NCI-H82 (cell line): ENCODE measurements at places on chromosomes 11 and 22.

DNA sequence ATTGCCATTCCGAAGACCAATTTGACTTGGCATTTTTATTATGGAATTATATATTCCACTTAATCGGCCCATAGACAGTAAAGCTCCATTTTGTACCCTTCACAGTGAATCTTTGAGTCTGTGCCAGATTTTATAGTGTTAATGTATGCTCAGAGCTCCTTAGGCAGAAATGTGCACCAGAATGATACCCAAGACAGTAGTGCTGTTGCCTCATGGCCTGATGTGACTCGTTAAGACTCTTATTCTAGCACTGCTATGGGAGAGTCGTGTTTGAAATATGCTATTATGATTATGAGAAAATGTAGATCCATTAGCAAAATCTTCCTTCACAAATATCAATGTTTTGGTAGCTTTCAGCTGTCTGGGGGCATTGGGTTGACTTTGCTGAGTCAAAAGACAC, 209.8 kb upstream of the RAG2 start:
- DNase-seq = no peak

DNA sequence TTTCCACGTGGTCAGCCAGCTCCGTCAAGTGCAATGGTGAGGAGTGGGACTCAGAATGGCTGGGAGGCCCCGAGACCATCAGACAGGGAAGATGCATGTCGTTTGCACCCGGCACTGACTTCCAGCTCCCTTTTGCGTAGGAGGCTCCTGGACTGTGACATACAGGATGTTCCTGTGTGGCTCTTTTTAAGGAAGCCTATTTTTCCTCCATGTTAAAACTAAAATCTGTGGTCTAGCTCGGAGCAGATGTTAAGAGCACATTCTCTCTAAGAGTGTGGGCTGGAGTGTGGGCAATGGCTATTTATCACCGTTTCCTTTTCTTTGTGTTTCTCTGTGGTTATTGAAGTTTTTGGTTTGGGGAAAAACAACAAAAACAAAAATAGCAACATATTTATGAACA, 40.9 kb upstream of the AMPD3 start:
- DNase-seq = no peak

DNA sequence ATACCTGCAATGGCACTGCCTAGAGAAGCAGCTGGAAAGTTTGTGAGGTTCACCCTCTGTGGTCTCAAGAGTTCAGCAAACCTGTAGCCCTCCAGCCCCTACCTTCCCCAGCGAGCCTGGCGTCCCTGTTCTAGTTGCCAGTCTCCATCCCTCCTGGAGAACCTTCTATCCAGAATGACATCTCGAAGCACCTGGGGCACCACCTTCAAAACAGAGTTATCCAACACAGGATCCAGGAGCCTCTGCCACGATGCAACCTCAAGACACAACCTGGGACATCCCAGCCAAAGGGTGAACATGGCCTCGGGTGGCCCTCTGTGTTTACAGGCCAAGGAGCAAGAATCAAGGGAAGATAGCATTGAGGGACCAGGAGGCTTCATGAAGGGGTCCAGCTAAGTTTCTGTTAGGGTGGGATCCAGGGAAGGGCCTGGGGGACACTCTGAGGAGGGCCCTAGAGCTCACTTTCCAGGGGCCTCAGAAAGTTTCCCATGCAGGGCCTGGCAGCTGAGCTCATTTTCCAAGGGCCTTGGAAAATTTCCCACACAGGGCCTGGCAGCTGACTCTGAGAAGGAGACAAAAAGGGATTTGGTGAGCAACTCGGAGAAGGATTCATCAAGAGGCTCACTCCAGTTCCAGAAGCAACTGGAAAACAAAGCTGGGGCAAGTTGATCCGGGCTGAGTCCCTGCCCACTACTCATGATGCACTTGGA, 36.9 kb upstream of the SYT13 start:
- DNase-seq = no peak

GRCh38 chr22:18103527-18104269, 6.9 kb upstream of the TUBA8 start:
- DNase-seq = no peak

- DNase-seq = no peak
These were observed 27.9 kb downstream of the CPT1A start for GRCh38 chr11:68813773-68814172.

DNA sequence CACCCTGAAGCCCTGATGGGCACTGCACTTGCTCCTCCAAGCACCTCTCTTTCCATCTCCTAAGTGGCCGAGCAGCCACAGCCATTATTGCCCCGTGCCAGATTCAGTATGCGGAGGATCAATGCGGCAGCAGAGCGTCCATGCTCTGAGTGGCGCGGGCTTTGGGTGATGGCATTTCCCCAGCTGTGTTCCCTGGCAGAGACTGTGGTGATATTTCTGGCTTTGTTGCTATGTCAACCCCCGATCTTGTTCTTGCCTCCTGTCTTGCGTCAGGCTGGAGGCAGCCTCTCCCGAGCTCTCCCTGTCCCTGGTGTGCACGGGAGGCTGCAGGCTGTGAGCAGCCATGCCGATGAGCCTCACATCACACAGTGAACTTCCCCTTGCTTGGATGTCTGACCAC, 1018.6 kb downstream of the TBC1D22A start:
- no peak for DNase-seq

GRCh38 chr11:106695506-106695905, 322.8 kb downstream of the GUCY1A2 start:
- no peak for DNase-seq

DNA sequence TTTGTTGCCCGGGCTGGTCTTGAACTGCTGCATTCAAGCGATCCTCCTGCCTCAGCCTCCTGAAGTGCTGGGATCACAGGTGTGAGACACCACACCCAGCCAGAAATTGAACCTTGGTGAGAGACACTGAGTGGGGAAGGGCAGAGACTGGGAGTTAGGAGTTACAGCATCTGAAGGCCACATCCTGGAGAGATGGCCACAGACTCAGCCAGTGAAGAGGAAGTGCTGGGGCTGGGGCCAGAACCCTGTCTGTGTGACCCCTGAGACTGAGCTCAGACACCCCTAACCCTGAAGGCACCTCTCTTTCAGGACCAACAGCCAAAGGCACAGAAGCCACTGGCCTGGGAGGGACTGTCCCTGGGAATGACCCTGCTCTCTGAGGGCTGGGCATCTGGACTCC, 33.8 kb downstream of the TXN2 start:
- DNase-seq = no peak

DNA sequence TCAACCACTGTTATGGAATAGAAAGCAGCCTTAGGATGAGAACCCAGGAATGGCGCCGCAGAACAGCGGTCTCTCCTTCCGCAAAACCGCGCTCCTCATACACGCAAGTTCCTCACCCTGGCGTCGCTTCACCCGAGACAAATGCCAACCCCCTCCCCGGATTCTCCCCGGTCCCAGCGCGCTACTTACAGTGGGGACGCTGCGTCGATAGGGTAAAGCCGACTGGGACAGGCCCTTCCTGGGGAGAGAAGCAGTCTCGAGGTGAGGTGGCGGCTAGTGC, 287 bp downstream of the RPS13 start:
- no peak for DNase-seq

DNA sequence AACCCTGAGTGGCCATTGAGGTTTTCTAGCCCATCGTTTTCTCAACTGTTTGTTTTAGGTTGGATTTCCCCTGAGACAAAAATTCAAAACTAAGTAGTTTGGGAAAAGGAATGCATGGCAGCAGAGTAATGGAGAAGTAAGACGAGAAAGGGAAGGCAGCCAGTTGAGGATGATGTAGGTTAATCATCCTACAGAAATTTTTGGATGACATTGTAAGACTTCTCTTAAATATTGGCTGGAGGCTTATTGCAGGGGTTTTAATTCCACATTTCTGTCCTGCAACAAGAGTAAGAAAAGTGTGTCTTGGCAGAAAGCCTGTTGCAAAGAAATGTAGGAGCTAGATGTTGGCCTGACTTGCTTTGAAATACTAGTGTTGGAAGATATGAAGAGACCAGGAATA, 308.8 kb downstream of the LUZP2 start:
- DNase-seq = no peak

- DNase-seq = no peak
These were observed 86.0 kb downstream of the DENND5A start for GRCh38 chr11:9179141-9179540.

DNA sequence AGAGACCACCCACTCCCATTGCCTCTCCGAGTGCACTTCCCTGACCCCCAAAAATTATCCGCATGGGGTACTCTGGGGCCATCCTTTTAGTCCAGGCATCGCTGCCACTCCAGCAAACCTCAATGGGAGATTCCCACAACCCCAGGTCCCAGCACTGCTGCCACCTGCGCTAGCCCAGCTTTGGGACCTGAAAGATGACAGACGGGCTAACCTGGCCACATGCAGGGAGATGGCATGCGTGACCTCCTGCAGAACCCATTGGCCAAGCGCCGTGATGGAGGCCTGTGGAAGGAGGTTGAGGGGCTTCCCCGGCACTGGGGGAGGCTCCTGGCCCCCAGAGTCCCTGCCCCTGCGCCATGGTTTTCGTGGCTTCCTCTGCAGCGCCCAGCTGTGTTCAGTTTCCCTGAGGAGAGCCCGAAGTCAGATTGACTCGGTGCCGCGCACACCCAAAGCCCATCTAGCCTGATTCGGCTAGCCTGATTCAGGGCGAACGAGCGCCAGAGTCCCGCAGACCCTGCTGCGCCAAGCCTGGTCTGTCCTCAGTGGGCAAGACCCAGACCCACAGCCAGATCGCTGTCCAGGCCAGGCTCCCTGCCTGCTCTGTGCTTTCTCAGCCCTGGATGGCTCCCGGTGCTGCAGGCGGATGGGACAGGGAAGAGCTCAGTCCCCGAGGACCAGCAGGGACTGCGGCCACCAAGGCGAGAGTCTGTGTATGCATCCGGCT, 751 bp upstream of the WNT7B start:
- peak; percentile 10 for DNase-seq

- no peak for DNase-seq
These were observed 29.7 kb upstream of the PCF11 start for GRCh38 chr11:83127310-83127637.

DNA sequence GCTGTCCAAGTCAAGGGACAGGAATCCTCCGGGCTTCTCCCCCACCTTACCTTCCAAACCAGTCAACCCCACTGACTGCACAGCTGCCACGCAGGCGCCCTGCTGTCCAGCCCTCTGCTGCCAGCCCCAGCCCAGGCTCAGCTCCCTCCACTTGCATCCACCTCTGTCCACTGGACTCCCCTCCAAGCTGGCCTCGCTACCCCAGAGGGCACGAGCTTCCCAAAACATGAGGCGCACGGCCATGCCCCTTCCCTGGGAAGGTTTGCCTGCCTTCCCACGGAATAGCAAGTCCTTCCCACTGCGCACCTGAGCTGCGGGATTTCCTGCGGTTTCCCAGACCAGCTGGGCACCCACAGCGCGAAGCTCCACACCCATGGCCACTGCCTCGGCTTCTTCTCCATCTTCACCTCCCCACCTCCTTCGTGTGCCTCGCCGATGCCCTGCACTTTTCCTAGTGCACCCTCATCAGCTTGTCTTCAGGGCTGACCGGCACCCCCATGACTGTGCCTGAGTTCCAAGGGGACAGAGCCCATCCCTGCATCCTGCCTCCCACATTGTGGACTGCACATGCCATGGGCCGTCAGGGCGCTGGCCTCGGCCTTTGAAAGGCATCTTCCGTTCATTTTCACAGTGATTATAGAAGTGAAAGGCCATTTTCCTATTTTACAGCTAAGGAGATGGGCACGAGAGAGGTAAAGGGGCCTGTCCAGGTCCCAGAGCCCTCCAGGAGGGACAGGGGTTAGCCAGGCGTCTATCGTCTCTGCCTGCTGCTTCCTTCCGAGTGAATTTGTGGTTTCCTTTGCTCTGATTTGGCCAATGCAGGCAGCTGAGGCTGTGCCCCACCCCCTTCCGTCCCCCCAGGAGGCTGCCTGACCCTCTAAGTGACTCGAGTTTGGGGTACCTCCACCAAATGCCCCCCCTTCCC, 16.4 kb downstream of the IFITM10 start:
- no peak for DNase-seq

GRCh38 chr11:59572091-59572490, 43.5 kb downstream of the OSBP start:
- DNase-seq = no peak

GRCh38 chr11:5809122-5809519, 397 bp downstream of the OR52N2 start:
- no peak for DNase-seq

DNA sequence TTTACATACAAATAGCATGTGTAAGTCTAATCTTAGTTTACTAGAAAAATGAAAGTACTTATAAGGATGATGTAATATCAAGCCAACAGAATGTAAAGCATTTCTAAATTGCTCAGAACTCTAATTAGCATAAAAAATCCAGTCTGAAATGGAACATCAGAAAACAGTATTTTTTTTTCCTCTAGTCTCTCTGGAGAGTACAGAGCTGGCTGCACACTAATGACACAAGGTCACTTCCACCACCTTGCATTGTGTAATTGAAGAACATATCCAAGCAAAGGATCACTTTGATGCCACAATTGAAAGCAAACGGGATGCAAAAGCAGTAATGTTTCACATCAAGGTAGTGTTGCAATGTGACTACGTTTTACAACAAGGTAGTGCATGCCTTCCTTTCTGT, 548.0 kb upstream of the LUZP2 start:
- no peak for DNase-seq

GRCh38 chr11:79314906-79315689, 125.7 kb downstream of the TENM4 start:
- no peak for DNase-seq

GRCh38 chr22:49540084-49540912, 287.4 kb downstream of the BRD1 start:
- DNase-seq = no peak

GRCh38 chr11:12683874-12684273, 9.7 kb downstream of the TEAD1 start:
- DNase-seq = no peak

DNA sequence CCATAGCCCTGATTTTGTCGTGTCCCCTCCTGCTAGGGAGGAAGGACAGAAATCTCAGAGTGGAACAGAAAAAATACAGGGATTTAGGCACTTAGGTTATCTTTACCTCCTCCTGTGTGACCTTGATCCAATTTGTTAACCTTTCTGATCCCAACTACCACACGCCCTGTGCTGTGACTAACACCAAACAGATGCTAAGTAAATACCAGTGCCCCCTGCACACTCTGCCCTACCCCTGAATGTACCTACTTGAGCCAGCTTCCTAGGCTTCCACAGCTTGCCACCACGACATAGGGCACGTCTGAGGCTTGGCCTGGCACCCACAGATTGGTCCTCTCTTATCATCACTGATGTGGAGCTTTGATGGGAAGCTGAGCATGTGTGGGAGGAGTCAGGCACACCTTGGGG, 9.2 kb downstream of the MYO18B start:
- DNase-seq = peak; percentile 35

DNA sequence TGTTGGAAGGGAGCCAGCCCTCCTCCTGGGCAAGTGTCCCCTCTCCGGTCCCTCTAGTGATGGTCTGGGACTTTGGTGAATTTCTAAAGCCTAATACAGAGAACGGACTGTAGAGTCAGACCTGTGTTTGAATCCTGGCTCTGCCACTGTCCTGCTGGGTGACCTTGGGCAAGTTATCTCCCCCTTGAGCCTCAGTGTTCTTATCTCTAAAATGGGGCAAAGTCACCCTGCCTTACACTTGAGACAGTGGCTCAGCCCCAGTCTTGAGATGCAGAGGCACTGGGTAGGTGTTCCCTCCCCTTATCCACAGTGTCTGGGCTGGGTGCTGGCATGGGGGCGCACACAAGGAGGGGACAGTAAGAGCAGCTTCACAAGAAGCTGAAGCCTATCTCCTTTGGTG, 20.9 kb downstream of the DGAT2 start:
- DNase-seq = no peak
